Right ventricle myocardium inferior (tissue), 1 donor: ENCODE measurements at places on chromosomes 3 and 15. TPM values are rescaled to one million over a fixed set of nuclear protein-coding genes. Genes with fewer than 3 reads are reported as not detected.

ADCY5 gene
- 232 TPM for total RNA-seq

CFAP91 gene
- total RNA-seq: 0.70 TPM

CLDN18 gene
- total RNA-seq: not detected

MAP1A gene
- 21.4 TPM for total RNA-seq

GABRG3 gene
- total RNA-seq: not detected

AMIGO3 gene
- not detected for total RNA-seq

TMEM42 gene
- 8.8 TPM for total RNA-seq

MRPS11 gene
- 75.2 TPM for total RNA-seq

COL7A1 gene
- 14.9 TPM for total RNA-seq

DNA sequence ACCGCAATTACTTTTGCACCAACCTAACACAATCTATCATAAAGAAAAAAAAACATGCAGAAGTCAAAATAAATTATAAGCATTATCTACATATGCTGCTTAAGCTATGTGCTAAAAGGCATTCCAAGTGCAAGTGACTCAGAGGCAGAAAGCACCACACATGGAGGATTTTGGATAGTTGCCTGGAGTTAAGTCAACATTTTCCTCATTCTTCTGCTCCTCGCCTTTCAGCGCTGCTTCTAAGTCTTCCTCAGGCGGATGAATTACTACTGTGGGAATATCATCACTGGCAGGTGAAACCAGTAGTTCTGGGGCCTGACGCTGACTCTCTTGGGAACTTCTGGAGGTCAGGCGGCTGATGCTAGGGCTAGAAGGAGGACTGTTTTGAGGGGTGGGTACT is 53.1 kb downstream of the SLC4A7 start:
- no peak for DNase-seq

- DNase-seq: no peak
Observed at GRCh38 chr3:142007710-142008399, 131.4 kb downstream of the ATP1B3 start.

GRCh38 chr15:59148153-59148833 is 43.3 kb downstream of the CCNB2 start:
- no peak for DNase-seq

DNA sequence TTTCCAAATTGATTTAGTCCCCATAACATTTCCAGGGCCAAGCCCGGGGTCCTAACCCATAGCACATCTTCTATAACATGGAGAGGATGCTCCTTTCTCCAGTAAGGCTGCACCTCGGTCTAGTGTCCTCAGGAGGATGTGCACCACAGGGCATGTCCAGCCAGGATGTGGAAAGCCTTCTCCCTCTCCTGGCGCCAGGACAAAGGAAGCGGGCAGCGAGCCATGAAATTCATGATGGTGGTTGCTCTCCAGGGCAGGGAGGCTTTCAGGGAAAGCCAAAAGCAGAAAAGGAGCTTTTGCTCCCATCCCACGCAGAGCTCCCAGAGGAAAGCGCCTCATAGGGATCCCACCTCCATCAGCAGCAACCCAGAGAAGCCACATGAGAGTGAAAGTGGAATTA is 220.0 kb downstream of the ADAMTSL3 start:
- no peak for DNase-seq

DNA sequence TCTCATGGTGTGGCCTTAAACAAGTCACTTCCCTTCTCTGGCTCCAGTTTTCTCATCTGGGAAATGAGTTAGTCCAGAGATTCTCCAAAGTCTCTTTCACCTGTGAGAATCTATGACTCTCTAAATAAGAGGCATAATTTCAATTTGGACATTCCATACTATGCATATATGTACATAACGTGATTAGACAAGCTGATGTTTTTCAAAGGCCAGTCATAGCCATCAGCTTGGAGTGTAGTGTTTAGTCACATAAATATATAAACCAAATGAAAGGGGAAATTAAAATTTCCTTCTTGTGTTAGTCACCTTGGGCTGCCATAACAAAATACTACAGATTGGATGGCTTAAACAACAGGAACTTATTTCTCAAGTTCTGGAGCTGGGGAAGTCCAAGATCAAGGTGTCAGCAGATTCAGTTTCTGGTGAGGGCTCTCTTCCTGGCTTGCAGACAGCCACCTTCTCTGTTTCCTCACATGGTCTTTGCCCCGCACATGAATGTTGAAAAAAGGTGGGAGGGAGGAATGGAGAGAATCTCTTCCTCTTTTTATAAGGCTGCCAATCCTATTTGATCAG is 19.4 kb downstream of the TMEM41A start:
- DNase-seq: no peak

DNA sequence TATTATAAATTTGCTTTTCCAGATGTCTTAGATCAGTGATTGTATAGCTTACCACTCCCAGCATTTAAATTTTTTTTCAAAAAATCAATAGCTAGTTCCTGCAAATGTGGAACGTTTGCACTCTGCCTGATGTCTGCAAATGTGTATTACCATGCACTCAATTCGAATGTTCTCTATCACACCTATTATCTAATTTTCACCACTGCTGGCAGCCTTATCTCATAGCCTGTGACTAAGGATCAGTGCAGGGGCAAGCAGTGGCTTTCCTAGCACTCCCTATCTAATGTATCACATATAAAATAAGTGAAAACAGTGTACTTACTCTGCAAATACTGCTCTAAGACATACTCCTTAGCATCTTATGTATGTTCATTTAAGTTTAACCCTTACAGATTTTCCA is 196.3 kb upstream of the PLSCR5 start:
- no peak for DNase-seq

- DNase-seq: no peak
Observed at GRCh38 chr3:57627976-57628375, 30.8 kb upstream of the ARF4 start.

DNA sequence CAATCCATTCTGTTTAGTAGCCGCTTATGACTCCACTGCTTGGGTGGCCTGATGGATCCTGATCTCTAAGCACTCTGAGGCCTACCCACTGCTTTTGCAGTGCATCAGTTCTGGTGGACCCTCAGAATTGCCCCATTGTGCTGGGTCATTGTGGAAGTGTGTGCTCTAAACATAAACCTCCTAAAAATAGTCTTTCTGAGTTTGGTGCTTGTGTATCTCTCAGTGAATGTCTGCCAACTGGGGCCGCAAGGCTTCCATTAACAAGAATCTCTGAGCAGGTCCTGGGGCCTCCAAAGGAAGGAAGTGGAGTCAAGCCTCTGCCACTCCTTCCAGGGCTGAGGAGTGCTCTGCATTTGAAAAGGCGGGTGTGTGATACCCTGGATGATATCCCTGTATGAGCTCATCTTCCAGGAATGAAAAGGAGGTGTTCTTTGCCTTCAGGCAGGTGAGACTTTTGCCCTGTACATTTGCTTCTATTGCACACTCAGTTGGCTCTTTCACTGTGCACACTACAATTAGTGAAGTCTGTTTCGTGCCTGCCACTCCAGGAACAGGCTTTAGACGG is 80.0 kb upstream of the CACNA2D3 start:
- no peak for DNase-seq

GRCh38 chr15:25436707-25437106 is 2.1 kb downstream of the UBE3A start:
- DNase-seq: no peak

- DNase-seq: no peak
Observed at GRCh38 chr15:47669221-47669620, 48.1 kb upstream of the SEMA6D start.

GRCh38 chr3:154901278-154901677 is 178.8 kb upstream of the MME start:
- no peak for DNase-seq

- DNase-seq: no peak
Observed at GRCh38 chr3:11289864-11290263, 17.7 kb downstream of the ATG7 start.

GRCh38 chr3:102512734-102513504 is 78.1 kb downstream of the ZPLD1 start:
- DNase-seq: no peak

GRCh38 chr3:189099505-189100290 is 72.1 kb upstream of the TPRG1 start:
- peak; percentile 67 for DNase-seq

- DNase-seq: no peak
Observed at GRCh38 chr15:31265090-31265870, 61.4 kb upstream of the KLF13 start.

DNA sequence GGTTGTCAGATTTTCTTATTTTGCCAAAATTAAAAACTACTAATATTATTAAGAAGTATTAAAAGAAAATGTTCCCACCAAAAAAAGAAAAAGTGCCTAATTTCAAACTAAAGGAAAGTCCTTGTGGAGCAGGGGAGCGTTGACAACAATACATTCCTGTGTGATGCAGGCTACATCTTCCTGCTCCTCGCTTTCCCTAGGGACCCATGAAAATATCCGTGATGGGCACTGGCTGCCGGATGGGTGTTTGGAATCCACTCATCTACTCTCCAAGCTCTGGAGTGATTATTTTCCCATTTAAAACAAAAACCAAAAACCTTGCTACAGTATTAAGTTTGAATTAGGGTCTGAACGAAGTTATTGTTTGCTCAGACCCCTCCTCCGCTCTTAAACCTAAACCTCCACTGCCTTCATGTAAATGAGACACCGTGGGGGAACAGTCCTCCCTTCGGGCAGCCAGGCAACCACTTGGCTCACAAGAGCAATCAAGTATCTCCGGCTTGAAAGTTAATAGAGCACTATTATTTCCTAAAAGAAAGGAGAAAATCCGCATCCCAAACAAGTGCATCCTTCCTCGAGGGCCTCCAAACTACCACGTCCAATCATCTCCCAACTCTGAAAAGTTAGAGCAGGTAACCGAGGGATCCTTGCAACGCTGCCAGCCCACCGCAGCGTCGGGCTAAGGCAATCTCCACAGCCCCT is 1.5 kb downstream of the ITGB5 start:
- no peak for DNase-seq

GRCh38 chr15:88874275-88874674 is 21.1 kb downstream of the HAPLN3 start:
- DNase-seq: no peak

- no peak for DNase-seq
Observed at GRCh38 chr15:89358435-89358754, 23.8 kb upstream of the POLG start.

GRCh38 chr15:95498961-95499360 is 831.5 kb upstream of the NR2F2 start:
- DNase-seq: no peak

GRCh38 chr15:27491666-27492621 is 521.0 kb downstream of the GABRG3 start:
- no peak for DNase-seq

- no peak for DNase-seq
Observed at GRCh38 chr15:77120576-77120975, 49.7 kb upstream of the TSPAN3 start.

DNA sequence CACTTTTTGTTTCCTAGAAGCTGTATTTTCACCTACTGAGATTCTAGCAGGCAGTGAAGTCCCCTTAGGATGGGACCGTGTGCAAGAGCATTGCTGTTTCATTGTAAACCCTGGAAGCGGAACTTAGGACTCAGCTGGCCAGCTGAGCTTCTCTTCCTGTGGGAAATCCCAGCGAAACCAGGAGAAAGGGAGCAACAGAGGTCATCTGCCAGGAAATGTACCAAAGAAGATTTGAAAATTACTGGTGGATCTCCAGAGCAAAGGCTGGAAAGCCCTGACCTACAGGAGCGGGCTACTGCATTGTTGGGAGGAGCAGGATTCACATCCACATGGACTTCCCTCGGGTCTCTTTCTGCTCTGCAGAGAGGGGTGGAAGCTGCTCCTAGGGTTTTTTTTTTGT is 7.6 kb upstream of the ADPRH start:
- DNase-seq: no peak
